Activated CD4-positive, alpha-beta T cell treated with anti-CD3 and anti-CD28 coated beads, Interleukin-2, amount 10 ng/mL, durations not matched to agents 7 days and 5 days (primary cell): ENCODE measurements at places on chromosomes 2 and 18. TPM values are rescaled to one million over a fixed set of nuclear protein-coding genes. Genes with fewer than 3 reads are reported as not detected.

GRCh38 chr2:28568533-28568932, 72.7 kb downstream of the PLB1 start:
- DNase-seq = no peak

GRCh38 chr18:7221424-7222155, 9.3 kb upstream of the LRRC30 start:
- DNase-seq = peak; percentile 11

- no peak for DNase-seq
These were observed 26.8 kb downstream of the MSH2 start for GRCh38 chr2:47429795-47430194.

Gene SLC16A14
- 0.08 TPM for total RNA-seq

Gene STPG4
- total RNA-seq = 0.64 TPM

Gene SMYD5
- total RNA-seq = 13.6 TPM

- DNase-seq = no peak
These were observed 268.3 kb upstream of the REG3G start for GRCh38 chr2:78757191-78757590.

Gene FBLN7
- total RNA-seq = 7.9 TPM

Gene MGAT4A
- total RNA-seq = 109 TPM

Gene OXER1
- not detected for total RNA-seq

- no peak for DNase-seq
These were observed at the start of gene SMYD1 for GRCh38 chr2:88067598-88067997. Gene SMYD1, plus strand, starts transcription at chr2:88067825. Its CDS starts 40 bp downstream, at chr2:88067865.

Gene VWA3B
- not detected for total RNA-seq

GRCh38 chr18:33440060-33441043, at the start of gene CCDC178:
Gene CCDC178, minus strand, starts transcription at chr18:33440721. Its CDS starts 28,633 bp downstream, at chr18:33412088.
- DNase-seq = no peak

Gene TTN
- total RNA-seq = 11.6 TPM

DNA sequence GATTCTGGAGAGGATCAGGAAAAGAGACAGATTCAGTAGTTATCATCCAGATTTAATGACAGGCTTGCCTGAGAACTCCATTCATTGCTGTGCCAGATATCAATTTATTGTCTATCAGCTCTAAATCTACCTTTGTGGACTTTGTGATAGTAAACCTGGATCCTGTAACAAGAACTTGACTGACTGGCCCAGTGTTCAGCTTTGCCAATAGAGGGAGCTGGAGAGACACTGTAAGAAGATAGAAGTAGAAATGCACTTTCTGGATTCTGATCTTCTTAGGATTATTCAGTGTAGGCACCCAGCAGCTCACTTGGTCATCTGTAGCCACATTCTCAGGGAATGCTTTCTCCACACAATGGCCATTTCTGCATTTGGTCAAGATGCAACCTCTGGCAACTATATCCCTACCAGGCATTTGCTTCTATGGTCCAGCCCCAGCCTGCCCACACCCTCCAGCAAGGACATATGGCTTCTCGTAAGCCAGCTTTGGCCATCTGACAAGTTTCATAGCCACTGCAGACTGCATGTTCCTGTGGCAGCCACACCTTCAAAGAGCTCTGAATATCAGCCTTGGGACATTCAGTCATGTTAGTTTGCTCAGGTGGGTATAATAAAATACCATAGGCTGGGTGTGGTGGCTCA, 6.1 kb upstream of the SERPINB8 start:
- DNase-seq = peak; percentile 66

Gene CYP26B1
- total RNA-seq = not detected

Gene ZNF892
- total RNA-seq = 3.6 TPM

DNA sequence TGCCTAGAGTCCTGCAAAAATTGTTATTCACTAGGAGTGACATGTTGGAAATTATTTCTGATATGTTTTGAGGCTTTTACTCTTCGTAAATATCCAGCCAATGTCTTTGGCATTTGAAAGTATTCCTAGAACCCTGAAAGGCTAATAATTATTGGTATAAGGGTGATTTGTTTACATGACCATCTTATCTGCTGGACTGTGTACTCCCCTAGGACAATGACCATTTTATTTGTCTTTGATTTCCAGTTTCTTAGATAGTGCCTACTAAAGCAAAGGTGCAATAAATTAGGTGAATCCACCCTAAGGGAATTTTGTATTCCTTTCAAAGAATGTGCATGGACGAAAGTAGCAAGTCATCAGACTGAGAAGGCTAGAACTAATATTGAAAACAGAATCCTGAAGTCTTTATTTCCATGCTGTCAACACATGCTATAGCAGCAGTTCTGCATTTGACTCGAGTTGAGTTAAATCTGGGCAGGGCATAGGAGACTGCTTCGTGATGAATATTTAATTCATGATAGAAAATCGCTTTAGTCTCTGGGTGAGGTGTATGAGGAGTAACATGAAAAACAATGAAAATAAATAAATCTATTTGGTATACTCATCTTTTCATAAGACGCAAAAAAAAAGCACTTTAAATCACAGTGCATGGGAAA, 235.7 kb downstream of the GPD2 start:
- DNase-seq = no peak

- DNase-seq = no peak
These were observed 90.5 kb downstream of the PMAIP1 start for GRCh38 chr18:59990121-59990823.

DNA sequence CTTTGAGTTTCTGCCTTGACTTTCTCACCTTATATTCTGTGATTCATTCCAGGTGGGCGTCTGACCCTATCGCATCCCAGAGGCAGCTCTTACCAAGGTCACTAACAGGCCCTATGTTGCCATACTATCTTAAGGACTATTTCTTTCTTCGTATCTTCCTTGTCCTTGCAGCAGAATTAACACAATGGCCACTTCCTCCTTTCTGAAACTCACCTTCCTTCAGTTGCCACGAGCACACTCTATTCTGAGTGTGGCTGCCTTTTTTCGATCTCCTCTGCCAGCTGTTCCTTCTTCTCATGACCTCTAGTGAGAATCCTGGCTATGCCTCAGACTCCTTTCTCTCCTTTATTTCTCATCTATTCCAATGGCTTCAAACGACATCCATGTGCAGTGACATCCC, 160.4 kb upstream of the CCDC195 start:
- DNase-seq = no peak

Gene ABCG8
- total RNA-seq = not detected

Gene RAX
- not detected for total RNA-seq

Gene DSG2
- total RNA-seq = 1.3 TPM

Gene GAREM1
- total RNA-seq = not detected

Gene TEX44
- not detected for total RNA-seq
